ENCODE measurements at places on chromosomes 3 and 15. TPM values are rescaled to one million over a fixed set of nuclear protein-coding genes. Genes with fewer than 3 reads are reported as not detected.

PLSCR2 gene
- total RNA-seq = 0.73 TPM

GRCh38 chr3:28243424-28244106 lies 2.1 kb downstream of the CMC1 start:
- no peak for DNase-seq

DNA sequence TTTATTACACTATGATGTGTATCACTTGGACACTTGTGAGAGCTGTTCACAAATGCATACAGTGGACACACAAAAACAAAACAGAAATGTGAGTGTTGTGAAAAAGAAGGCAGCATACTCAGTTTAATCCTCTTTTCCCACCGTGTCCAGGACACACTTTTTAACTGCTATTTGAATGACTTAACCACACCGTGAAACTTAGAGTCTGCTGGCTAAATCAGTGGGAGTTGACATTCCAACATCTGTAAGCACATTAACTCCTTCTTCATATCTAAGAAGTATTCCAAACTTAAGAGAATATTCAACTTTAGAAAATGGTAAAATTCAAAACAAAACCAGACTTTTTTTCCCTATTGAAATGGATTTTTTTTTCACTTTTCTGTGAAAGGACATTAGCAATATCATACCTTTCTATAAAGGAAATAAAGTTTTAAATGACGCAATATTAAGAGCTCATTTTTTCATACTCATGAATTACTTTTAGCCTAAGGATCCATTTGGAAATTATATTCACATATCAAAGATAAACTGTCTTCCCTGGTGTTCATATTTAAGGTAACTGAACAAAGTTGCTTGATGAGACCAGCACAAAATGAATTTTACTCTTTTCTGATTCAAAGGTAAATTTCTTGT lies 316.6 kb downstream of the RBMS3 start:
- no peak for DNase-seq

DNA sequence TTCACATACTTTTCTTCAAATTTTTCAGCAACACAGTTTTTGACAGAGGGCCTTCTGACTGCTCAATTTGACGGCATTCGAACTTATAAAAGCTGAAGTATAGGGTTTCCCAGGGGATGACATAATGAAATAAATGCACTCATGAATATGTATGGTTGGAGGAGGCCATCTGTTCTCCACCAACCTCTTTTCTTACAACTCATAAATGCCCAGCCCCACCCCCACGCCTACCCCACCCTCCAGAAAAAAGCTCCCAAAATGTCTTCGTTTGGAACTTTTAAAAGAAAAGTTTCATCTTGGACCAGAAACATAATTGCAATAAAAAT lies 211.6 kb upstream of the LRRN1 start:
- no peak for DNase-seq

DCLK3 gene
- not detected for total RNA-seq

GRCh38 chr3:18033581-18034108 lies 291.2 kb upstream of the TBC1D5 start:
- DNase-seq = no peak

DNA sequence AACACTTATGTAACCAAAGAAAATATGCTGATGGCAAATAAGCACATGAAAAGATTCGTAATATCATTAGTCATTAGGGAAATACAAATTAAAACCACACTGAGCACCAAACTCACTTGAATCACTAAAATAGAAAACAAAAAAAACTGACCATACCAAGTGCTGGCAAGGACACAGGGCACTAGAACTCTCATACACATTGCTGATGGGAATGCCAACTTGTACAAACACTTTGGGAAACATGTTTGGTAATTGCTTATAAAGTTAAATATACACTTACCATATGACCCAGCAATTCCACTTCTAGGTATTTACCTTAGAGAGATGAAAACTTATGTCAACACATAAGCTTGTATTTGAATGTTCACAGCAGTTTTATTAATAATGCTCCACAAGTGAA lies 95.5 kb downstream of the TFDP2 start:
- no peak for DNase-seq

GRCh38 chr15:83123529-83123928 lies 16.1 kb downstream of the TM6SF1 start:
- no peak for DNase-seq

CCDC33 gene
- not detected for total RNA-seq

CCDC39 gene
- 0.32 TPM for total RNA-seq

DNA sequence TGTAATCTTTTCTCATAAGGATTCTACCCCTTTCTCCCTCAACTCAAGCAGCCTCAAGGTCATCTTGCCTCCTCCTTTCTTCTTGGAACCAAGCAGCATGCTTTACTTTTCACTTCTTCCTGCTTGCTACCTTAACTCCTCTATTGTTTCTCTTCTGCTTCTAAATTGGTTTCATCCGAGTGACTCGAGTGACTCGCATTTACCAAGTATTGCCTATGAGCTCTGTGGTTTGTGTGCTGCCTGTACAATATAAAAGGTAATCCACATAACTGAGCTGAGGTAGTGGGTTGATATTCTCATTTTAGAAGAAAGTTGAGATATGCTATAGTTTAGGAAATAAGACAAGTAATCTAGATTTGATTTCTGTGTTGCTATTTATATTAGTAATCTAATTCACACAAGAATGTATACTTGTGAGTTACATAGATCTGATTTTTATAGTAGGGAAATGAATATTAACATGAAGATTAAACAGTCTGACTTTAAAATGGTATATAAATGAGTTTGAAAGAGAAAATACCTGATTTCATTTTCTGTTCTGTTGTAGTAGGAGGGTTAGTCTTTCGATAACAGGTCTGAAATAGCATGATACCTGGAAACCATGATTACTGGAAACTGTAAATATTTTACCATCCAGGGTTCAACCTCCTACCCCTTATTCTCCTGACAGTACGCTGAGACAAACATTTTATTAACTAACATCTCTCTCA lies 5.5 kb downstream of the HHLA2 start:
- DNase-seq = no peak

- peak; percentile 35 for DNase-seq
These were observed at the start of gene MUC4 for GRCh38 chr3:195811756-195812155. Gene MUC4 (minus strand): TSS chr3:195811929. CDS start chr3:195811817, 112 bp downstream.

GPR62 gene
- 0.16 TPM for total RNA-seq

GRCh38 chr3:72152551-72153476 lies 367.9 kb upstream of the PROK2 start:
- DNase-seq = peak; percentile 72

LDHAL6B gene
- total RNA-seq = not detected

EPHB3 gene
- 0.32 TPM for total RNA-seq

DNA sequence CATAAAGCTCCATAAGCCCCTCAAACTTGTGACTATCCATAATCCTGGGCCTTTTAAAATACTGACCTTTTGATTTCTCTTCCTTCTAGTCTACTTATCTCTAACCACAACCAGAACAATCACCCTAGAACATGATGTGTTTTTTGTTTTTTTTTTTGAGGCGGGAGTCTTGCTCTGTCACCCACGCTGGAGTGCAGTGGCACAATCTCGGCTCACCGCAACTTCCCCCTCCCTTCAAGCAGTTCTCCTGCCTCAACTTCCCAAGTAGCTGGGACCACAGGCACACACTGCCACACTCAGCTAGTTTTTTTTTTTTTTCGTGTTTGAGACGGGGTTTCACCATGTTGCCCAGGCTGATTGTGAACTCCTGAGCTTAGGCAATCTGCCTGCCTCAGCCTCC lies 25.1 kb downstream of the VPS39 start:
- no peak for DNase-seq

- no peak for DNase-seq
These were observed 32.4 kb upstream of the GAP43 start for GRCh38 chr3:115590873-115591272.

GRCh38 chr3:12004741-12005513 lies 739 bp downstream of the SYN2 start:
- no peak for DNase-seq

SMCO1 gene
- not detected for total RNA-seq

C3orf85 gene
- total RNA-seq = not detected

GRCh38 chr15:67085818-67086636 lies 20.6 kb downstream of the SMAD3 start:
- no peak for DNase-seq

GLDN gene
- 67.2 TPM for total RNA-seq

GRCh38 chr3:147652651-147653366 lies 243.6 kb downstream of the ZIC1 start:
- no peak for DNase-seq

DNA sequence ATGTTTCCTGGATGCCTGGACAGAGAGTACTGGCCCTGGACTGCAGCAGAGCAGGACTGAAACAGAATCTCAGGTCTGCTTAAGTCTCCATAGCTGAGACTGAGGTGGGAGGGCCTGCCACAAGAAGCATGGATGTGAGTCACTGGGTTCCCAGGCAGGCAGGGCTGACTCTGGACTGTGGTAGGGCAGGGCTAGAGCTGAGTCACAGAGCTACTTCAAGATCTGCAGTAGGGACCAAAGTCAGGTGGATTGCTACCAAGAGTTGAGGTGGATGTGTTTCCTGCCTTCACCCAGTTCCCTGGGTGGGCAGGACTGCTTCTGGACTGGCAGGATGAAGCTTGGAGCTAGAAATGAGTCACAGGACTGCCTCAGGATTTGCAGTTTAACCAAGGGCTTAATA lies 282.9 kb downstream of the AGBL1 start:
- no peak for DNase-seq

GRCh38 chr3:73626106-73626505 lies 1.4 kb upstream of the PDZRN3 start:
- no peak for DNase-seq

ABHD17C gene
- 5.2 TPM for total RNA-seq

GADL1 gene
- total RNA-seq = not detected

DNA sequence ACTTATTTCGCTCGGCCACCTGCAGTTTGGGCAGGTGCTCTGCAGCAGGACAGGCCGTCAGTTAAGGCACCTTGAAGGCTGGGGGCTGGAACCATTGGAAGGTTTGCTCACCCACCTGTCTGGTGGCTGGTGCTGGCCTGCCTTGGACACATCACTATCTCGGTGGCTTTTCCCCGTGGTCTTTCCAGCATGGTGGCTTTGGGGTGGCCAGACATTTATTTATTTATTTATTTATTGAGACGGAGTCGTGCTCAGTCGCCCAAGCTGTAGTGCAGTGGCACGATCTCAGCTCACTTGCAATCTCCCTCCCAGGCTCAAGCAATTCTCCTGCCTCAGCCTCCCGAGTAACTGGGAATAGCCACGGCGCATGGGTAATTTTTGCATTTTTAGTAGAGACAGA lies 11.7 kb downstream of the ISG20 start:
- DNase-seq = peak; percentile 15

GRCh38 chr15:81760686-81761085 lies 285.1 kb downstream of the MEX3B start:
- no peak for DNase-seq

RAB7A gene
- 110 TPM for total RNA-seq
